Hematopoietic multipotent progenitor cell treated with erythropoietin and hydrocortisone succinate and interleukin-3 and kit ligand, for 8 days (in vitro differentiated cells): ENCODE measurements at places on chromosomes 5 and 9.

DNA sequence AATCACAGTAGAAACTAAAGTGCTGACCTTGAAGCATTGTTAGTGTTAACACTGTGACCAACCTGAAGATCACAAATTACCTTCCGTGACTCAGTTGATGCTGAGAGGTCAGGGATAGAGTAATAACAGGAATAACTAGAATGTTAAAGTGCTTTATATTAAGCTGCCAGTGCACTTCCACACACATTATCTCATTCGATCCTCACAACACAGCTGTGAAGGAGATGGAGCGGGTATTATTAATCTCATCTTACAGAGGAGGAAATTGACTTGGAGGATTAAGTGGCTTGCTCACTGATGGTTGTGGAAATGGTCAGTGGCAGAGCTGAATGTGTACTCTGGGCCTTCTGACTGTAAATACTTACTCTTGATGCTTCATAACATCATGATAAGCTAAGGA lies 252.5 kb upstream of the DMRT1 start:
- no peak for DNase-seq

DNA sequence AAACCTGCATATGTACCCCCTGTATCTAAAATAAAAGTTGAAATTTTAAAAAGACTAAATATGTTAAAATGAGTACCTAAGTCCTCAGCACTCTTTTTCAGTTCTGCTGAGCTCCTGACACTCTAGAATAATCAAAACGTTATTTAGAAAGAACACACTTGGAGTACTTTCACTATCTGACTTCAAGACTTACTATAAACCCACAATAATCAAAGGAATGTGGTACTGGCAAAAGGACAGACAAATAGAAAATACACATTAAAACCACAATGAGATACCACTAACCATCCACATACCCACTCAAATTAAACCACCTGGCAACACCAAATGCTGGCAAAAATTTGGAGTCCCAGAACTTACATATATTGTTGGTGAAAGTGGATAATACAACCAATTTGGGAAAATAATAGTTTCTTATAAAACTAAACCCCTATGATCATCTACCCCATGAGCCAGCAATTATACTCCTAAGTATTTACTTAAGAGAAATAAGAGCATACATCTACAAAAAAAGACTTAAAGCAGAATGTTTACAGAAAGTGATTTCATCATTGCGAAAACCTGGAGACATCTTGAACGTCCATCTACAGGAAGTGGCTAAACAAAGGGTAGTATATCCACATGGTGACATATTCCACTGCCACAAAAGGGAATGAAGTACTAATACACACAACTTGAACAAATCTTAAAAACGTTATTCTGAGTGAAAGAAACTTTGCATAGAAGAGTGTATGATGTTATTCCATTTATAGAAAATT lies 12.8 kb upstream of the PRSS3 start:
- DNase-seq: no peak

DNA sequence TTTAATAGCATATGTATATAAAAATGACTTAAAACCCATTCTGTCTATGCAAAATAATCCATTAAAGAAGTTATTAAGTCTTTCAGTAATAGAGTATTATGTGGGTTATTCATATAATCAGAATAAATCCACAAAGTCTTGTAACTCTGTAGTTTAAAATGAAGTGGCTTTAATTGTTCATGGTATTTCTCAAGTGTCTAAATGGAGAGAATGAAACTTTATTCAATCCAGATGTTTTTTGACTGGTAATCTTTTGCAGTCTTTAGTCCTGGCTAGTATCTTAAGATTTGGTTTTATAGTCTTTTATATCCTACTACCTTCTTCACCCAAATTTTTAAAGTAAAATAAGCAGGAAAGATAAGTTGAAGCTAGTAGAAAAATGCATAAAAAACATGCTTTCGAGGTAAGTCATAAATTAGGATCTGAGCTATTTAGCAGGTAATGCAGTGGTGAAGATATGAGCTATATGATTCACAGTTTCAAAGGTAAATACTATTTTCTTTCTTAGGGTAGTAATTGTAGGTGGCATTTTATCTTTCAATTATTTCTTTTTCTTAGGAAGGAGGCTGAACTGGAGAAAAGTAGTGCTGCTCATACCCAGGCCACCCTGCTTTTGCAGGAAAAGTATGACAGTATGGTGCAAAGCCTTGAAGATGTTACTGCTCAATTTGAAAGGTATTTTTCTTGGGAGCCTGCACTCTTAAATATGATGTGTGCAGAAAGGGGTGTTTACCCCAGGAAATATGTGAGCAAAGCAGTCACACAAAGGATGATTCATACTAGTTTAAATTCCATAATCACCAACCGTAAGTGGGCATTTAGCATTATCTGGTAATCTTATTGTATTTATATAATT lies 17.9 kb downstream of the HMMR start:
- no peak for DNase-seq

- DNase-seq: no peak
Observed at GRCh38 chr9:71743217-71743705, 25.1 kb downstream of the CEMIP2 start.

- DNase-seq: no peak
Observed at GRCh38 chr9:121069396-121069795, 5.4 kb upstream of the CNTRL start.

GRCh38 chr9:132782037-132782436 lies 96.0 kb downstream of the AK8 start:
- DNase-seq: no peak

DNA sequence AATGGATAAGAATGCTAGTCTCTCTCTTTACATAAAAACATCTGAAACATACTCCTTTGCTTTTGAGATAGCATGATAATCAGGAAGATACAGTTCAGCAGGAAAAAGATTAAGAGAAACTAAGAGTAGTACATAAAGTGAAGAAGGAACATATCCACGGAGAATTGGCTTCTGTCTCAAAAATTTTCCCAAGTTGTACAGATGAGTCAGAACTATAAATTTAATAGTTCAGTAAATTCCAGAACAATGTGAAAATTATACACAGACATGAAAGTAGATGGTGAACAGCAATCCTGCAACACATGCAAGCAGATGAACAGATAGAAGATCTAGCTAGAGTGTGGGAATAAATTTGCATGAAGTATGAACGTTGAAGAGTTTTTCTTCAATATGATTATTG lies 691.4 kb upstream of the RIOK2 start:
- DNase-seq: no peak

GRCh38 chr9:72156586-72156985 lies 7.3 kb downstream of the GDA start:
- no peak for DNase-seq

DNA sequence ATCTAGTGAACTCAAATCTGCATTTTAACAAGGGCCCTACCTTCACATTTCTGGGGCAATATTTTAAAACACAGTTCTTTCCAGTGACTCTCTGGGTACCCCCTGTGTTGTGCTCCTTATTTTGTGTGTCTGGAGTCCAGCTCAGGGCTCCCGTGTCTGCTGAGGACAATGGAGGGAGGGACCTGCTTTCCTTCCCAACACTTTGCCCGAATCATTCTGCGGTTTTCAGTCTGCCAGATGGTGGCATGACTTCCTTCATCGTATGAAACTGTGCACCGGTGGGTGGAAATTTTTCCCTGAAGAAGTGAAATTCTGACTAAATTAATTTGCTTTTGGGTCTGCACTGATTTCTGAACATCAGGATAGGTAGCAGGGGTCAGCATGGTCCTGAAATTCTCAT lies 153.6 kb upstream of the CD180 start:
- DNase-seq: no peak

DNA sequence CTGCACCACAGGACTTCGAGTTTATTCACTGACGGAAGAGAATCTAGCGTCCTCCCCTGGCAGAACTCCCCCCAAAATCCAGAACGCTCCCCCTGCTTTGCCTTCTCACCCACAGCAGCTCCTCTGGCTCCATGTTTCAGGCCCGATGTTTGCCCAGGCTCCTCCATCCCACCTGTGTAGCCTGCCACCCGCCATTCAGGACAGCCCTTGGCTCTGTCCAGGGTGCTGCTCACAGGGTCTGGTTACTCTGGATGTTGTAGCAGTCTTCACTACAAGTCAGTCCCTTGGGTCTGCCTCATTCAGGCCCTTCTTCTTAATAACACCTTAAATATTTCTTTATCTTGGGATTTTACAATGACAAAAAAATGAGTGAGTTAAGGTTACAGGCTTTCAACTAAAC lies 41.3 kb upstream of the SV2C start:
- DNase-seq: no peak

GRCh38 chr9:108666240-108666784 lies 189.5 kb downstream of the ACTL7B start:
- DNase-seq: no peak

DNA sequence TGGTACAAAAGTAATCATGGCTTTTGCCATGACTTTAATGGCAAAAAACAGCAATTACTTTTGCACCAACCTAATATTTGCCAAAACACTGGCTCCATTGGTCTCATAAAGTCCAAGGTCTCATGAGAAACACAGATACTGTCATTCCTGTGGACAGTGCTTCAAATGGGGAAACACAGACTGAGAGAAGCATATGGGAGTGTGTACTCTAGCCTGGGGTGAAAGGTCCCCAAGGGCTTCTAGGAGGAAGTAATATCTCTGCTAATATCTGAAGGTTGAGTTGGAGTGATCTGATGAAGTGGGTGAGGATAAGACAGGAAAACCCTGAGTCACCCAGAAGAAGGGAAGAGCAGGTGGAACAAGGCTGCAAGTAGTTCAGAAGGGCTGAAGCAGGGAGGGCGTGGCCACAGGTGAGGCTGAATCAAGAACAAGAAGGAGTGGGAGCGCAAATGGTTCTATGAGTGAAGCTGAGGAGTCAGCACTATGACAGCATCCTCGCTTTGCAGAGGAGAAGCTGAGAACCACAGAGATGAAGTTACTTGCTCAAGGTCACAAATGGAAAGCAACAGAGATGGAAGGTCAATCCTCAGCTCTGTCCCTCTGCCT lies 164.1 kb downstream of the ASTN2 start:
- DNase-seq: no peak
